Sigmoid colon (tissue), 7 donors: ENCODE measurements at places on chromosomes 11 and 22. TPM values are rescaled to one million over a fixed set of nuclear protein-coding genes. Genes with fewer than 3 reads are reported as not detected.
A peak's percentile ranks its signal among the peaks of the same experiment; 100 is the strongest.

The JHY gene
- total RNA-seq, result 5.8 TPM

The ZNF143 gene
- total RNA-seq, result 20.2 TPM

The CBX7 gene
- total RNA-seq, result 166 TPM

- H3K27me3 ChIP-seq, result no peaks in the 10 kb centered on the region
- no peak for DNase-seq
- H3K27ac ChIP-seq, result no peak overlapping the region
- H3K4me1 ChIP-seq, result no peaks in the 10 kb centered on the region
- no peak overlapping the region for H3K4me3 ChIP-seq
- H3K36me3 ChIP-seq, result no peaks in the 10 kb centered on the region
These were observed 154.1 kb downstream of the DDX10 start for GRCh38 chr11:108818971-108819370.

DNA sequence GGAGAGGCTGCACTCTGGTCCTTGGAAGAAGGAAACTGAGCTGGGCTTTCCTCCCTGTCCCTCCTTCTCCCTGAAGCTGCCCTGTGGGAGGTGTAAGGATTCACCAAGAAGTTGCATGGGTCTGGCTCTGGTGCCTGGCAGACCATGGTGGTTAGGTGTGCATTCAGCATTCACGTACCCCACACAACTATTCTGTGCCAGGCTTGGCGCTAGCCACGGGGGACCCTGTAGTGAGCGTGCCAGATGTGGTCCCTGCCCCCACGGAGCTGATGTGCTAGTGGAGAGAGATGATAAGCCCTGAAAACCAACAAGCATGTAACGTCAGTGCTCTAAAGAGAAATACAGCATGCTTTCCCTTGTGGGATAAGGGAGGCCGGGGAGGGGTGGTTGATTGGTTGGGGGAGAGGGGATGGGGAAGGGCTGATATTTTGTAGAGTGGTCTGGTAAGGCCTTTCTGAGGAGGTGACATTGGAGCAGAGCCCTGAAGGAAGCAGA is 48.9 kb downstream of the CD82 start:
- no peaks in the 10 kb centered on the region for H3K4me1 ChIP-seq
- H3K36me3 ChIP-seq, result peaks cover 4% of the 10 kb centered on the region
- H3K27me3 ChIP-seq, result no peaks in the 10 kb centered on the region
- H3K27ac ChIP-seq, result no peak overlapping the region
- DNase-seq, result no peak

- H3K4me3 ChIP-seq, result no peak overlapping the region
- H3K27ac ChIP-seq, result no peak overlapping the region
- H3K27me3 ChIP-seq, result no peaks in the 10 kb centered on the region
- no peaks in the 10 kb centered on the region for H3K36me3 ChIP-seq
- H3K4me1 ChIP-seq, result peaks cover 31% of the 10 kb centered on the region
These were observed 8.9 kb downstream of the RDX start for GRCh38 chr11:110287537-110287936.

DNA sequence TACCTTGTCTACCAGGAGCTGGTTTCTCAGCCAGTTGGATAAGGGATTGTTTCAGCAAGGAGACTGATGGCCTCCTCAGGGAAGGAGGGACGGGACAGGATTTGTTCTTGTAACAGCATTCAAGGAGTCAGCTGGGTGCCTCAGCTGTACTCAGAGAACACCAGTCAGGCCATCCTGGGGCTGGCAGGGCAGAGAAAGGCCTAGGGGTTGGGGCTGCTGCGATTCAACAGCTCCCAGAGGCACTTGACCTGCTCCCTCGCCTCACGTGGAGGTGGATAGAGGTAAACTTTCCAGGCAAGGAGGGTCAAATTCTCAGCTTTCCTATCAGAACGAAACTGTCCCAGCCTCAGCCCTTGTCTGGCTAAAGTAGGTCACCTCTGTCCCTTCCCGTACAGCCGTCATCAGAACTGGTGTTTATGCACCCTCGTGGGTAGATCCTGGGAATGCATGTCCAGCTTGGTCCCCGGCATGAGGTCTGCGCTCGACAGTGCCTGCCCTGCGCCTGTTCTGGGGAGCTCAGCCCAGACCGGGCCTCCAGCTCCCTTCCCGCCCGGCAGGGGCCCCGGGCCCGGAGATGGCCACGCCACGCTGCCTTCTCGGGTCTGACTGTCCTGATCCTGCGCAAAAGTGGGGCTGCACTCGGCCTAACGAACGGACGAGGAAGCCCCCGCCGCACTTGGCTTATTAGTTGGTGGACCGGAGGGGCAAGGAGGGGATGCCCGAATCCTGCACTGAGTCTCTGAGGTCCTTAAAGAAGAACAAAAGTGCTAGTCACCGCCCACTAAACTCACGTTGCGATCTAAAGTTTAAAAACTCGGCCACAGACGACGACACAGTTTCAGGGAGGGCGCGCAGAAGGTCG is 762 bp upstream of the CCDC134 start:
- H3K27ac ChIP-seq, result peak overlapping the region; percentile 89
- no peaks in the 10 kb centered on the region for H3K27me3 ChIP-seq
- H3K4me1 ChIP-seq, result peaks cover 15% of the 10 kb centered on the region
- peak; percentile 70 for DNase-seq

- no peak for DNase-seq
- no peak overlapping the region for H3K4me3 ChIP-seq
- H3K27ac ChIP-seq, result no peak overlapping the region
These were observed 94.4 kb upstream of the LMO1 start for GRCh38 chr11:8357891-8358566.
